Muscle of back (tissue), 13 donors: ENCODE measurements at places on chromosomes 13 and 19.
A peak's percentile ranks its signal among the peaks of the same experiment; 100 is the strongest.

DNA sequence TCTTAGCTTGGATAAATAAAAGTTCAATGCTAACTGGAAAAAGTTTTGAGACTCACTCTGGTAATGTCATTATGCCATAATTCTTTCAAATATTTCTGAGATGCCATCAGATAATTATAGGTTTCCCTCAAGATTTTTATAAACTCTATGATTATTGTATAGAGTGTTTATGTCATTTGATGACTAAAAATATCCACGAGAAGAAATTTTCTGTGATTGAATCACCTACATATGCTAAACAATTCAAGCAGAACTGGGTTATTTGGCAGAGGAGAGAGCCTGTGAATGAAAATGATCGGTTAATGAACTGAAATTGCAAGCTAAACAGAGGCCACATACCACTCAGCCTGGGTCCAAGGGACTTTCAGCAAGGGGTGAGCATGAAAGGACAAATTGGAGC, 92.6 kb upstream of the TSC22D1 start:
- DNase-seq, result peak; percentile 78

DNA sequence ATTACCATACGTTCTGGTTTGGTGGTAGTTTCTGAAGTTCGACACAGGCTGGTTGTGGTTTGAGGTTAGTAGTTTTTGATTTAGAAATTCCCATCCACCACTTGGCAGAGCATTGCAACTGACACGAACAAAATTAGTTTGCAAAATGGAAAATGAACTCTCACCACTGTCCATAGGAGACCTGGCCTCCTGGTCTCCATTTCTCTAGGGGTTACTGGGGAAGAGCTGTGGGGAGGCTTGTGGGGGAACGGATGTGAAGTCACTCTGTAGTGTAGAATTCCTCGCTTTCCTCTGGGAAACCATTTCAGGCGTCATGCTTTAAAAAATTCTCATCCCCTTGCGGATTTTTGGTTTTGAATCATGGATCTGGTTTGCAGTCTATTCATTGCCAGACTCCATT, 321.5 kb upstream of the MAB21L1 start:
- peak; percentile 49 for DNase-seq

- DNase-seq, result no peak
Measured at GRCh38 chr19:5148794-5149190, 179.9 kb downstream of the KDM4B start.

DNA sequence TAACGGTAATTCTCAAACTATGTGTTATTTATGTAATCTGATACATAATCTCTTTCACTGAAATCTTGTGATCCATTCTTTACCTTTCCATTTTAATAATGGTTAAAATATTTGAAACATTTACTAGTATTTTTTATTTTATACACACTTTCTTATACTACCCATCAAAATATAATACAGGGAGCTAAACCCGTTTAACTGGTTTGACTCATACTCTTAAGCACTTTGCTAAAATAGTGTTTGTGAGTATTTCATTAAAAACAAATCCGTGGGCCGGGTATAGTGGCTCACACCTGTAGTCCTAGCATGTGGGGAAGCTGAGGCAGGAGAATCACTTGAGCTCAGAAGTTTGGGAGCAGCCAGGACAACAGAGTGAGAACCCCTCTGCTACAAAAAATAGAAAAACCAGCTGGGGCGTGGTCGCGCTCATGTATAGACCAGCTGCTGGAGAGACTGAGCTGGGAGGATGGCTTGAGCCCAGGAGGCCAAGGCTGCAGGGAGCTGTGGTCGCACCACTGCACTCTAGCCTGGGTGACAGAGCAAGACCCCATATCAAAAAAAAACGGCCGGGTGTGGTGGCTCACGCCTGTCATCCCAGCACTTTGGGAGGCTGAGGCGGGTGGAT, 43.8 kb upstream of the DCUN1D2 start:
- DNase-seq, result no peak

GRCh38 chr13:67353031-67353430, 122.9 kb upstream of the PCDH9 start:
- no peak for DNase-seq

DNA sequence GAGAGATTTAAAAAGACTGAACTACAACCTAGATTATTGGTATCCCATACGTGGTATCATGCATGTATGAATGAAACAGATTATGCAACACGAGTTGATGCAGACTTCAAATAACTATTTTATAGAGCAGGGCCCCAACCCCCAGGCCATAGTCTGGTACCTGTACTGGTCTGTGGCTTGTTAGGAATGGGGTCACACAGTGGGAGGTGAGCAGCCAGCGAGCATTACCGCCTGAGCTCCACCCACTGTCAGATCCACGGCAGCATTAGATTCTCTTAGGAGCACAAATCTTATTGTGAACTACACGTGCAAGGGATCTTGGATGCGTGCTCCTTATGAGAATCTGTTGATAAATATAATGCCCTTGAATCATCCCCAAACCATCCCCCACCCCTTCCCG, 320.2 kb downstream of the TBC1D4 start:
- DNase-seq, result no peak

DNA sequence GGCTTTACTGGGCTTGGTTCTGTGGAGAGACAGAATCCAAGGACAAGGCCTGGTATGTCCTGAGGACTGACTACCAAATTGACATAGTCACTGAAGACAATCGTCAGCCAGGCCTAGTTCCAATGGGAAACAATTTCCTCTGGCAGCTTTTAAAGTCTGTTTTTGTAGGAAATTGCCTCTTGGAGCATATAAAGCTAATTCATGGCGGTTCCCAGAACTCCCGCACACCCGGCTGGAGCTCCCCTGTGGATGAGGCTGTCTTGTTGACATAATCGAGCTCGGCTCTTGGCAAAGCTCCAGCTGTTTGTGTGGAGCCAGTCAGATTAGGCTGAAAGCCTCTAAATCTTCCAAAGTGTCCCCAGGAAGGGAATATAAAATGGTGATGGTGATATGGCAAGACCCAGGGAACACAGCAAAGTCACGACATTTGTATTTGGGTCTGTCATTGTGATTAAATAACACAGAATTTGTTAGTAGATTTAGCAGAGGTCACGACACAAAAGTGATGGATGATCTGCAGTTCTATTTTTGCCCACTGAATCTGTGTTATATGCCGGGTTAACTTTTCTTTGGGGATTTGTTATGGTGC, 395.0 kb downstream of the PCDH9 start:
- peak; percentile 74 for DNase-seq

- no peak for DNase-seq
Measured at GRCh38 chr13:28541966-28542365, 47.0 kb upstream of the FLT1 start.

GRCh38 chr19:48332662-48333466, 7.5 kb downstream of the EMP3 start:
- peak; percentile 96 for DNase-seq

GRCh38 chr19:38148337-38148736, 75.7 kb downstream of the DPF1 start:
- DNase-seq, result no peak

DNA sequence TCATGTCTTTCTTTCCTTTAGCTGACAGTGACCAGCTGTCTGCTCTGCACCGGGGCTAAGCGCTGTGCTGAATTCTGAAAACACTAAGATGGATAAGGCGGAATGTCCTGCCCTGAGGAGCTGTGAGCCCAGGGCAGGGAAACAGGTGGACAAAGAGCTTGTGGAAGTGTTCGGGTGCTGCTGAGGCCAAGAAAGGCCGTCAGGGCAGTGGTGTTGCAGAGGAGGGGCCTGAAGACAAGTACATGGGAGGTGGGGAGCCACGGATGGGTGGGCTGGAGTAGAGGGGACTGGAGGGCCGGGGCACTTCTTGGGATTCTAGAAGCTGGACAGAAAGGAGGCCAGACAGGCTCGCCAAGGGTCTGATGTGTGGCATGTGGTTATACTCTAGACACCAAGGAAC, 66.2 kb upstream of the GPR183 start:
- DNase-seq, result no peak

DNA sequence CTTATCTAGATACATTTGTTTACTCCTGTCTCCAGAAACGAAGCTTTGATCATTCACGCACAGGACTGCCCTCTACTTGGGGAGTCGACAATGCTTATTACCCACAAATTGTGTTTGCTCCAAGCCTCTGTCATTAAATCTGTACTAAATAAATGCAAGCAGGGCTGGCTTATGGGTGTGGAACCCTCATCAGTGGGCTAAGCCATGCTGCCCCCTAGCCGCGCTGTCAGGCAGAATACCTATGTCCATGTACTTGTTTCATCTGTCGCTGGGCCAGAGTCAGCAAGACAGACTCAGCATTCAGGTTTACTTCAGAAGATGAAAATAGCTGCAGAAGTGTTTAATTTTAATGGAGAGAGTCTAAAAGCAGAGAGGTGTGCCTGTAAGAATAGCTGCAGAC, 110.0 kb upstream of the PRR20A start:
- no peak for DNase-seq

GRCh38 chr19:2274931-2275535, 6.9 kb downstream of the PEAK3 start:
- no peak for DNase-seq

- no peak for DNase-seq
Measured at GRCh38 chr13:48585456-48585840, 52.6 kb upstream of the RCBTB2 start.

- no peak for DNase-seq
Measured at GRCh38 chr13:54742984-54743383, 1714.4 kb downstream of the OLFM4 start.

DNA sequence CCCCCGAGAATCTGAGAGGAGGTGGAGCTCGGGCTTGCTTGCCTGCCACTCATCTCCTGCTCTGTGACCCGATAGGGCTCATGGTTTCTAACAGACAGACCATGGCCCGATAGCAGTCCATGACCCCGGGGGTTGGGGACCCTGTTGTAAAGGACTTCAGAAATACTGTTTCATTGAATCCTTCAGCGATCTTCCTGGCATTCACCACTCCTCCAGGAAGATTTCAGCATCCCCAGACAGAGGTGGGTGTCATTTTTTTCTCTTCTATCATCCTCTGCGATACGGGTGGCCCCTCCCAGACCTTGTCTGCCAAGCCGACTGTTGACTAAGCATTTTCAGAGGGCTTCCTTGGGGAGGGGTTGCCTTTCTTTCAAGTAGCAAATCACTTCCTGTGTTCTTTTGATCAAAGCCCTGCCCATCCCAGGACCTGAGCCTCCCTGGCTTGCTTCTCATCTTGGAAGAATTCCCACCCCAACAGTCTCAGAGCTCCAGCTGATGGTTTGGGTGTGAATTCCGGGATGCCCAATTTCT, 1.7 kb downstream of the MYO1F start:
- peak; percentile 33 for DNase-seq

- DNase-seq, result no peak
Measured at GRCh38 chr13:112179421-112179820, 112.5 kb downstream of the SOX1 start.
